ENCODE measurements at places on chromosomes 3 and 15. TPM values are rescaled to one million over a fixed set of nuclear protein-coding genes. Genes with fewer than 3 reads are reported as not detected.

DNA sequence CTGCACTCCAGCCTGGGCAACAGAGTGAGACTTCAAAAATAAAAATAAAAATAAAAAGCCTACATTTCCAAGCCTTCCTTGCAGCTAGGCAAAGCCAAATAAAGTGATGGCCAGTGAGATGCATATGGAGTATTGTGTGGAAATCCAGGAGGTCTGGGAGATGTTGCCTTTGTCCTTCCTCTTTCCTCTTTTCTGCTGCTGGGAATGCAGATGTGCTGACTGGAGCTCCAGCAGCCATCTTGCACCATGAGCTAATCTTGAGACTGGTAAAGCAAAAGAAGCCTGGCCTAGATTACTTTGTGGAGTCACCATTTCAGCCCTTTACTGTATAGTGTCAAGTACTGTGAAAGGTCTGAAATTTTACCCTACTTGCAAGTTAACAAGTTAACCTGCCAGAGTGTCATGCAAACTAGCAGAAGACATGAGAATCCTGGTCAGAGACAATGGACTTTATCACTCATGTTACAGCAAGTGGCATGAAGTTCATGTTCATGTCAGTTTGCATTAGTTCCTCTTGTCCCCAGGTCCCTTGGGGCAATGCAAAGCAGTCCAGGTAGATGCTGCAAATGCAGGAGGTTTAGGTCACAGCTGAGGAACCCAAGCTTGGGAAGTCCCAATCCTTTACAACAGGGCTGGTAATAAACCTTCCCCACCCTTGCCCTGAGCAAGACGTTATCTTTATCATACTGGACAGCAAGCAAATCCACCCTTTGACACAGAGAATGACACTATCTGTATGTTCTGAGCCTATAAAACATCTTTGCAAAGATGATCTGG, 103.1 kb downstream of the TLE3 start:
- DNase-seq, result no peak

DNA sequence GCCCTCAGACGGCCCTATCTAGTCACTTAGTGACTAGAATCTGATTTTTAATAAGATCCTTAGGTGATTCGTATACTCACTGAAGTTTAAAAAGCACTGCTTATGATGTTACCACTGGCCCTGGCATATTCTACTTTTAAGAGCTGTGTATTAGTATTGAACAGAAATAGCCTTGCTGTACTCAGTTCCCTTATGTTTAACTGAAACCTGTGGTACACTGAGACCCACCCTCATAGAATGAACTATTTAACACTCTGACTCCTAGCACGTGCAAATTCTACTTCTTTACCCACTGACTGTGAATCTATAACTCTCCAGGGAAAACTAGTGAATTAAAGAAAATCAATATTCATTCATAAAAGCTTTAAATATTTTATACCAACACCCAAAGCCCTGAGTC, 108.9 kb downstream of the CCNL1 start:
- DNase-seq, result no peak

The KLF15 gene
- 15.7 TPM for polyA plus RNA-seq

The LRRK1 gene
- 1.2 TPM for polyA plus RNA-seq

The FBXL2 gene
- polyA plus RNA-seq, result 5.4 TPM
